NT2/D1 (cell line): ENCODE measurements at places on chromosomes 1 and 21.

DNA sequence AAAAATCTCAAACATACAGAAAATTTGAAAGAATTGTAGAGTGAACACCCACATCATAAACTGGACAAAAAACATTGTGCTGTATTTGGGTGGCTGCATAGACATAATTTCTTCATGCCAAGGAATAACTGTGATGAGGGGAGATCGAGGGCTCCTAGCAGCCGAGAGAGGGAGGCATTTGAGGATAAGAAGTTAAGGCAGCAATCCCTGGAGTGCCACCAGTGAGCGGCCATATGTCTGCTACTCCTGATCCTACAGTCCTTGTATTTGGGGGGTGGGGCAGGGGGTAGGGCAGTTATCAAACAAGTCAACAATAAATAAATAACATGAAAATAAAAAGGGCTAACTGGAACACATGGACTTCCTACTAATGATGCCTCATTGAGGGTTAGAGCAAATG is 54.5 kb downstream of the ATP5PO start:
- DNase-seq = no peak

DNA sequence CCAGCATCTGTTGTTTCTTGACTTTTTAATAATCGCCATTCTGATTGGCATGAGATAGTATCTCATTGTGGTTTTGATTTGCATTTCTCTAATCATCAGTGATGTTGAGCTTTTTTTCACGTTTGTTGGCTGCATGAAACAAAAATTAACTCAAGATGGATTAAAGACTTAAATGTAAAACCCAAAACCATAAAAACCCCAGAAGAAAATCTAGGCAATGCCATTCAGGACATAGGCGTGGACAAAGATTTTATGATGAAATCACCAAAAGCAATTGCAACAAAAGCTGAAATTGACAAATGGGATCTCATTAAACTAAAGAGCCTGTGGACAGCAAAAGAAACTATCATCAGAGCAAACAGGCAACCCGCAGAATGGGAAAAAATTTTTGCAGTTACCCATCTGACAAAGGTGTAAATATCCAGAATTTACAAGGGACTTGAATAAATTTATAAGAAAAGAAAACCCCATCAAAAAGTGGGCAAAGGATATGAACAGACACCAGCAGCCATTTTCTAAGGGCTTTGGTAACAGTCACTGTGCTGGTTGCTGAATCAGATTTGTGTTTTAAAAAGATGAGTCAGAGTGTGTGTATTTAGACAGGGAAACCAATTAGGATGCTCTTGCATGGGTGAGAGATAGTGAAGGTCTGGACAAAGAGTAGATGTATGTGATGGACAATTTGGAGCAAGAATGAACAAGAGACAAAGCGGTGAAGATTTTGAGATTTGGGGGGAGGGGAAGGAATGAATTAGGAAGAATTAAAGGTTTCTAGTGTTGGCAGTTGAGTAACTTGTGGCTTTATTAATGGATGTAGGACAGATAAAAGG is 110.7 kb downstream of the RYR2 start:
- DNase-seq = no peak

DNA sequence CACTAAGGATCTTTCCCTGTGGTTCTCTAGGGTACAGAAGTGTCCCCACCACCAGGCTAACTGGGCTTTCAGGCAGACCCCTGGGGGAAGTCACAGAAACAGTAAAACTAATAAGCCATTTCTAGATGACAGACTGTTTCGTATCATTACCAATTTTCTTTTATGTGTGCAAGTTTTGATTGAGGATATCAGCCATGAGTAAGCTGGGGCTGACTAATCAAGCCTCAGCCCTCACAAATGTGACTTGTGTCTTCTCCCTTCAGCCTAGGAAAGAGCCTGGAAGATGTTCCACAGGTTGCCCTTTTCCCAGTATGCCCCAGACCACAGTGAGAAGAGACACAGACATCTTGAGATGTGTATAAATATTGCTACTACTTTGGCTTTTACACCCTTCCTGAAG is 10.5 kb downstream of the PTGFRN start:
- DNase-seq = no peak

DNA sequence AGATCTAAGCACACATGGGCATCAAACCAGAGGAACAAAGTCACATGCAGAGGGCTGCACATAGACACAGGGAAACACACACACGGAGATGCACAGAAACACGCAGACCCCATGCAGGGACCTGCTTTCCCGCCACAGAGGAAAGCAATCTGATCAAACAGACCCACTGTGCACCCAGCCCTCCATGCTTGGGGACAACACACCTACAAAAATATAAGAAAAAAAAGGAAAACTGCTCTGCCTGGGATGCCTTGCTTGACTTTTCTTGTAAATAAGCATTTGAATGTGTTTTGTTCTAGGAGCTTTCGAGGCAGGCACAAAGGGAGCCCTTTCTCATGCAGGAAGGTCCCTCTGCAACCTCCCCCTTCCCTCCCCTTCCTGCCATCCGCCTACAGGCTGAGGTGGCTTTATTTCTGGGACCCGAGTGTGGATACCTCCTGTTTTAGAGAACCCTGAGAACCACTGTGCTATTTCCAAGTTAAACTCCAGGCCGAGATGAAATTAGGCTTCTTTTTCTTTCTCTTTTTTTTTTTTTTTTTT is 3.5 kb upstream of the ICMT start:
- no peak for DNase-seq

DNA sequence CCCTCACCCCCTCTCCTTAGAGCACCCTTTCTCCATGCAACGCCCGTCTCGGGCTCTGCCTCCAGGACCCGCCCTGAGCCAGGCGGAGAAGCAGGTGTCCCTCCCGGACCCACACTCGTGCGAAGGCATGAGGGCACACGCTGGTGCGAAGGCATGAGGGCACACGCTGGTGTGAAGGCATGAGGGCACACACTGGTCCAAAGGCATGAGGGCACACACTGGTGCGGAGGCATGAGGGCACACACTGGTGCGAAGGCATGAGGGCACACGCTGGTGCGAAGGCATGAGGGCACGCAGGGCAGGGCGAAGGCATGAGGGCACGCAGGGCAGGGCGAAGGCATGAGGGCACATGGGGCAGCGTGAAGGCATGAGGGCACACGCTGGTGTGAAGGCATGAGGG is 5.8 kb upstream of the TMEM52 start:
- DNase-seq = no peak

- DNase-seq = no peak
Measured at GRCh38 chr21:35989138-35989735, 71.1 kb downstream of the SETD4 start.

DNA sequence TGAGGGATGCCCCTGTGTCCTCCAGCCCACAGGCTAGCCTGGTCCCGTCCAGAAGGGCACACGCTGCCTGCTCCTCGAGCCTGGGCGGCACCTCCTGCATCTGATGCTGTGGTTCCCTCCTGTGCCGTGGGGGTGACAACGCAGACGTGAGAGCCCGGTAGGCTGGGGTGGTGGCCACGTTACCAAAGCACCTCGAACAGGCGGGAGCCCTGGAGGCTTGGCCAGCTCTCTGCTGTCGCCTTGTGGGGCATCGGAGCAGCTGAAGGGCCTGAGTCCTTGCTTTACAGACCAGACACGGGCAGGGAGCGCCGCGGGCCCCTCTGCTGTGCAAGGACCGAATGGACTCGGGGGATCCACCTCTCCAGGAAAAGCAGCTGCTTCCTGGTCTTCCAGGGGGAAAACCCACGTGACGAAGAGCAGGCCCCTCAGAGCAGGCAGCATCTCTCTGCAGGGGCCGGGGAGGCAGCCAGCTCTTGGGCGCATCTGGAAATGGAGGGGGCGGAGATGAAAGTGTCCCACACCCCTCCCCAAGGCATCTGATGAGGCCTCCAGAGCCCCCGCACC is 133.3 kb downstream of the NPHP4 start:
- DNase-seq = no peak

GRCh38 chr1:159838715-159839114 is 12.0 kb downstream of the SLAMF8 start:
- no peak for DNase-seq

- DNase-seq = peak; percentile 48
Measured at GRCh38 chr1:185813401-185813979, 79.3 kb downstream of the HMCN1 start.

DNA sequence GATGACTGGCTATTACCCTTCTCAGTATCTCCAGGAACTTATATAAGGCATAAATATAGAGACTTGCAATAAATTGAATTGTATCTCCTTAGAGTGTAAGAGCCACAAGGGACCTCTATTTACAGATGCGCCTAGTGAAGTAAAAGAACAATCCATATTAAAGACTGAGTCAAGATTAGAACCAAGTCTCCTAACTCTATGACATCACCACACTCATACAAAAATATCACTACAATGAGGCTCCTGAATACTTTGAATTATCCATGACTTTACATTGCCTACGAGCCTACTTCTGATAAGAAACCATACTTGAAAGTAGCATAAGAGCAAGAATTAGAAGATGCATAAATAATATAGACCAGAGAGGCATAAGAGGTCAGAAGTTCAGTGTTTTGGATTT is 18.8 kb downstream of the DPYD start:
- no peak for DNase-seq

- DNase-seq = no peak
Measured at GRCh38 chr1:160465123-160465522, 57.9 kb downstream of the SLAMF6 start.

DNA sequence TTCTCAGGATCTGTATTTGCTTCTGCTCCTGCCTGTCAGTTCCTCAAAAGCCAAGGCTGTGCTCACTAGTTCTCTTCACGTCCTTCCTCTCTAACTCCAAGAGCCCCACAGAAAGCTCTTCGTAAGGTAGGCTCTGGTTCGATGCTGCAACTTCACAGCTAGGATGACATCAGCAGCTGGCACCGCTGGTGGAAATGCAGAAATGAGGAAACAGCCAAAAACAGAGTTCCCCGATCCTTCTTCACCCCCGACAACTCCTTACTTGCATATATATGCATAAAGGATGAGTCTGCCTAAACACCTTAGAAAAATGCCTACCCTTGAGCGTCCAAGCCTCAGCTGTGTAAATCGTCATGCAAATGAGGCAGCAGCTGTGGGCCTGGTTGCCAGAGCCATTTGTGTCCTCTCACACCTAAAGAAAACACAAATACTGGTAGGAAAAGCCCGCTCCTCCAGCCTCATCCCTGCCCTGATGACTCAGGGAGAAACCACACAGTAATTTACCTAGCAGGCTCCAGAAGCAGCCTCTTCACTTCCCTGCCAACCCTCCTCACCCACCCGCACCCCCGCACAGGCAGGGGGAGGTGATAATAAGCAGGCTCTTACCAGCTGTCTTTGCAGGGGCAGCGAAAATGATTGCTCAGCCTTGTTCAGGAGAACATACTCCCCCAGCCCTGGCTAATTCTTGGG is 28.2 kb downstream of the BATF3 start:
- DNase-seq = peak; percentile 57

DNA sequence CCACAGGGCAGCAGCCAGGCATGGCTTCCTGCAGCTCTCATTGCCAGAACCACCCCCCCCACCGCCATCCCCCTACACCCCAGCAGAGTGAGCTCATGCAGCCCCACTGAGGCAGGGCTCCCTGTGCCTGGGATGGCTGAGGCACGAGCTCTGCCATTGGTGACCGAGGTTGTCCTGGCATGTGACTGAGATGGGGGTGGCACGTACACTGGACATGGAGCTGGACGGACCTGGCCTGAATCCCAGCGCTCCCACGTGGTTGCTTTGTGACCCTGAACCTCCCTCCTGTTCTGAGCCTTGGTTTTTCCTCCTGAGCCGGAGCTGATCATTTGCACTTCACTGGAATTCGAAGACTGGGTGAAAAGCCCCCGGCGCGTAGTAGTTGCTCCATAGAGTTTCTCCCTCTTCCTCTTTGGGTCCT is 28.3 kb downstream of the ALPL start:
- no peak for DNase-seq

DNA sequence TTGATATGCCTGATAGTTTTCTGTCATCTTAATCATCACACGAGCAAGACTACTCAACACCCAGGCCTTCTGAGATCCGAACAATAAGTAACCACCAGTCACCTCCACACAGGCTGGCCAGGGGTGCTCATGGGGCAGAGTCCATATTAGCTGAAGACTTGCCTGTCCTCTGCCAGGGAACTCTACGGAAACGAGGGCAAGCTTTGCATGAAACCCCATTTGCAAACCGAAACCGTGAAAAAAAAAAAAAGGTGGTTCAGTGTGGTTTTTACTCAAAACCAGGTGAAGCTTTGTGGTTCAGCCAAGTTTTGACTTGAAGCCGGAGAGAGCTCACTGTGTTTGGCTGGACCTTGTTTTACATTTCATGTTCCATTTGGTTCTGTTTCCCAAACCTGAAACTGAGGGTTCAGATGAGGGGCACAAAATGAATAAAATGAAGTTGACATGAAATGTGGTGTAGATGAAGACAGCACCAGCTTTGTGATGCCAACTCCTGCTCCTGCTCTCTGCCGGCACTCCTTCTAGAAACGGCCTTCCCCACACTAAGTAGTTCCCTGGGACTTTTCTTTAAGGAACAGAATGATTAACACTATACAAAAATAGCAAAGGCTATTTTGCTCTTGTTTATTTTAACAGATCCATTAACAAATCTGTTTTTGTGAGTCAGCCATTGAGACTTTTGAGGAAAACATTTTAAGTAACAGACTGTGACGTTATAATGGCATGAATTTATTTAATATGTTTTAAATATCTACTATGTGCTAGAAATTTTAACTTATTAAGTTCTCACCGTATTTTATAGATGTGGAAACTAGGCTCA is 74.7 kb downstream of the RUNX1 start:
- DNase-seq = no peak

DNA sequence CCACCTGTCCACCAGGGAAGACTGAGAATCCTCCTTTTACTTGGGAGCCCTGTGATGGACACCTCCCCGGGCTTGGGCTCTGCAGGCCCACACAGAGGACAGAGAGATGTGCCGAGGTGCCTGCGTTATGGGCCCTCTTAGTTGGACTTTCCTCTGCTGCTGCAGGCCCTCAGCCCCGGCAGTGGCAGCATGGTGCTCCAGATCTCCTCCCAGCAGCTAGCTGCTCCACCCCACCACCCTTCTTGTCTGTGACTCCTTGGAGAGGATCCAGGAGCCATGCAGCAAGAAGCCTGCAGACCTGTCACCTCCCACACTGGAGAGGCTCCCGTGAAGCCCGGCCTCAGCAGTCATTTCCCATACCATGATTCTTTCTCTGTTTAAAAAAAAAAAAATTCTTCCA is 27.4 kb downstream of the PHGDH start:
- DNase-seq = no peak

DNA sequence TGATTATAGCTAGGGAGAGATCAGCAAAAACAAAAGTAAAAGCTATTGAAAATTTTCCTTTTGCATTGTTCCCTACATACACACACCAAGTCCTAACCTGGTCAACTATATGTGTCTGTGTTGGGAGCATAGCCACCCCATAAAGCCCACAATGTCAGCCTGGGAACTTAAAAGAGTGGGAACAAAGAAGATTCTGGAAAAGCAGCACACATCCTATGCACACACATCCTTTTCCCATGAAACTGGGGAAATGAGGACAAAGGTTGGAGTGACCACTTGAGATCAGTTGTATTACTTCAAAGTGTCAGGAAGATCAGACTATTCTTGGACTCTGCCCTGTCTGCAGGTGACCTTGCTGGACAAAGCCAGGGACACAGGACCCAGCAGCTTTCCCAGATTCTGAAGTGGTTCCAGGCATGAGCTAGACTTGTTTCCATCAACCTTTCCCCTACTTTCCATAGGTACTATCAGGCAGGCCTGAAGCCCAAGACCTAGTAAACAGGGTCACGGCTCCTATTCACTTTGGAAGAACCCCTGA is 15.9 kb downstream of the TXNIP start:
- no peak for DNase-seq

- DNase-seq = no peak
Measured at GRCh38 chr1:163652441-163652840, 330.7 kb downstream of the NUF2 start.
